ENCODE measurements at places on chromosomes 5 and 9.

DNA sequence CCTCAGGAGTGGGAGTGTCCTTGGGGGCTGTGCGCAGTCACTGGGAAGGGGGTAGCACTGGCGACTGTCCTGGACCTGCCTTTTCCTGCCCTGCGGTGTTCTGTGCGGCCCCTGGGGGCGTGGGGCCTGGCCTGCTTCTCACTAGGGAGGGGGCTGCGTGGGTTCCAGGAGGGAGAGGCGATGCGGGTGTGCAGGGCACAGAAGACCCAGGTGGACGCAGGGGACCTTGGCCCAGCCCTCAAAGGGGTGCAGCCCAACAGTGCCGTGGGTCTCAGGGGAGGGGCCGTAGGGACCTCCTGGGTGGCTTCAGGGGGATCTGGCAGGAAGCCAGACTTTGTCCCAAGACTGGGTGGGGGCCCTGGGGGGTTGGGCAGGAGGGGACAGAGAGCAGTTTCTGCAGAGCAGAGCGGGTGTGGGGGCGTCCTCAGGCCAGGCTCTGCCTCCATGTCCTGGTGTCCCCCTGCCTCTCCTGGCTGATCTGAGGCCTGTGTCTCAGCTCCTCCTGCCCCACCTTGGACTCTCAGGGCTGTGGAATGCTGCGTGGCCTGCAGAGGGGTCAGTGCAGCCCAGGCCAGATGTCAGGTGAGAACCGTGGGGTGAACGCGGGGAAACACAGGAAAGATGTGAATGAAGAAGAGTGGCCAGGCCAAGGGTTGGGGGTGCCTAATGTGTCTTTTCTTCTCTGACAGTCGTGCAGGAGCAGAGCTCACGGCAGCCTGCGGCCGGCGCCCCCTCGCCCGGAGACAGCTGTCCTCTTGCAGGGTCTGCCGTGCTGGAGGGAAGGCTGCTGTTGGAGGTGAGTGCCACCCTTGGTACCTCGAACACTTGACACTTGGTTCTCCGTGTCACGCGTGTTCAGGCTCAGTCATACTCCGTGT, 54.6 kb downstream of the AHRR start:
- DNase-seq = no peak

- DNase-seq = no peak
Observed at GRCh38 chr9:120514405-120514804, 65.6 kb downstream of the CDK5RAP2 start.

DNA sequence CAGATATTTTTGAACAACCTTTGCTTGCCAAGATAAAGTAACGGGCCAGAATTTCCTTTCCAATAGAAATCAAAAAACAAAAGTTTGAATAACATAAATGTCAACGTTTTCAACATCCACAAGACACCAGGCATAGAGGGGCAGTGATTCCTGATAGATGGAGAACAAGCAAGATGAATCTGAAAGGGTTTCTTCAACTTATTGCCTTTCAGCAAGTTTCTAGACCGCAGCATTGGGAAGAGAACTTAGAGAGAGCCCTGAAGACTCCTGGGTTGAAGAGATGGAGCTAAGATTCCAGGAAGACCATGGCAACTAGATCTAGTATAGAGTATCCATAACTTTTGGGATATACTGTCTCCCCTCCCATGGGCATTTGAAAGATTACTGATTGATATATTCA, 751.4 kb upstream of the CTNND2 start:
- DNase-seq = no peak

DNA sequence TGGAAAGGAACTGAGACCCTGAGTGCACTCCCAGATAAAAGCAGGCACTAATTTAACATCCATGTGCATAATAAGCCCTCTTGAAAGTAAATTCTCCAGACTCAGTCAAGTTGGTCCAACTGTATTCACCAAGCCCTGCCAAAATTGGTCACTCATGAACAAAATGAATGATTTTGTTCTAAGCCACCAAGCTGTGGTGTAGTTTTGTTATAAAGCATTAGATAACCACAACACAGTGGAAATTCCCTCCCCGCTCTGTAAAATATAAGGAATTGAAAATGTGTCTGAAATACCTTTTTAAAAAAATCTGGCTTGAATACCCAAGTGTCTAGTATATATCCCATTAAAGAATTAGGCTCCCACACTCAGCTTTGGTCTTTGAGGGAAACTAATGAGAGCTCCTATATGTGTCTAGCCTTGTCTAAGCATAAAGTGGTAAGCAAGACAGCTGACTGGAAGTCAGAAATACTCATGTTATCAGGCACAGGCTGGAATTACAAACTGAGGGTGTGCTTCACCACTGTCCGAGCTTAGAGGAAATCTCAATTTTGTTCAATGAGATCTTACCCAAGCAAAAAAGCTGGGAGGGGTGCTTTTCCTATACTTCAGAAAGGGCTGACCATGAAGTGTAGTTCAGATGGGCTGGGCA, 33.2 kb downstream of the IDNK start:
- DNase-seq = no peak

Data from NCI-H1048 (cell line).